Activated B cell treated with CpG ODN at 0.5 μM for 24 hours (primary cell): ENCODE measurements at places on chromosomes 16 and 17. TPM values are rescaled to one million over a fixed set of nuclear protein-coding genes. Genes with fewer than 3 reads are reported as not detected.

The TNP2 gene
- not detected in 2 replicates for total RNA-seq

The C1QL1 gene
- total RNA-seq, result not detected in 2 replicates

The KRT31 gene
- total RNA-seq, result not detected in 2 replicates

The C1QTNF8 gene
- not detected in 2 replicates for total RNA-seq

The C16orf87 gene
- 15.6 and 16.6 TPM in 2 replicates for total RNA-seq

The P3H4 gene
- total RNA-seq, result 0.76 and 1.9 TPM in 2 replicates

The ALDH3A1 gene
- total RNA-seq, result not detected in 2 replicates

The SLC16A6 gene
- 10.2 and 11.0 TPM in 2 replicates for total RNA-seq

The C16orf46 gene
- 0.61 and 0.75 TPM in 2 replicates for total RNA-seq

The ITGAL gene
- 216 and 240 TPM in 2 replicates for total RNA-seq

The LRRC37A gene
- 10.0 and 12.3 TPM in 2 replicates for total RNA-seq

The TBKBP1 gene
- total RNA-seq, result 3.6 and 4.1 TPM in 2 replicates

The ZNF232 gene
- total RNA-seq, result 12.6 and 14.8 TPM in 2 replicates

The GAS2L2 gene
- not detected in 2 replicates for total RNA-seq

The NDE1 gene
- total RNA-seq, result 140 and 163 TPM in 2 replicates

The SLC16A5 gene
- total RNA-seq, result 4.9 and 5.7 TPM in 2 replicates

- no peak for DNase-seq
Observed at GRCh38 chr17:74635418-74635817, 11.9 kb upstream of the CD300E start.

DNA sequence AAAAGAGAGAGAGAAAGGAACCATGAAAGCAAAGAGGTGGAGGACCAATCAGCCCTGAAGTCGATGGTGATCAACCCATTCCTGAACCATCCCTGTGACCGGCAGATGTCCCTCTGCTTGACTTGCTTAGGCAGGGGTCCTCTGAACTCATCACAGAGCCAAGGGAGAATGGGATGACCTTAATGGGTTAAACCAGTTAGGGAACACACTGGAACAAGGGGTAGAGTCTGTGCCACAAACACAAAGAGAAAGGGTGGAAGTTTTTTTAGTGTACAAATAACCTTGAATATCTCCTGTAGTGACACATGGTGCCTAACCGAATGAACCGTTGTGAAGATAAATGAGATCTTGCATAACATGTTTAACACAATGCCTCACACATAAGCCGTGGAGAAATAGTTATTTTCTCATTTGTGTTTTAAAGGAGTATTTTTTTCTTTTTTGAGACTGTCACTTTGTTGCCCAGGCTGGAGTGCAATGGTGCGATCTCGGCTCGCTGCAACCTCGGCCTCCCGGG is 11.2 kb downstream of the NAA60 start:
- DNase-seq, result no peak

DNA sequence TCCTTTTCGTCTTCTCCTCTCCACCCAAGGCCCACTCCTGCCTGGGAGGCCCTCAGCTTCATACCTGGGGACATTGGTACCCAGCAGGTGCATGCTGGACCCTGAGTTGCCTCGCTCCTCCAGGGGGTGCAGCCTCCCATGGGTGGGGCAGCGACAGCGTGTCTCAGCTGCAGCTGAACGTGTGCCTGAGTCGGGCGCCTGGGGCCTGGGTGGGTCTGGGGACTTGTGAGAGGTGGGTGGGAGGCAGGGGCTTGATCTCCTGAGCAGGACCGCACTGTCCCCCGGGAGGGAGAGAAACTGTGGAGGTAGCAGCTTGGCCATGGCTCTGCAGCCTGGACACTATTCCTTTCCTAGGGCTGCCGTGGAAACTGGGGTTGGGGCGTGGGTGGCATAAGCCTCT is 24.8 kb upstream of the ENGASE start:
- no peak for DNase-seq

- DNase-seq, result no peak
Observed at GRCh38 chr17:78381601-78382232, 3.3 kb downstream of the PGS1 start.

DNA sequence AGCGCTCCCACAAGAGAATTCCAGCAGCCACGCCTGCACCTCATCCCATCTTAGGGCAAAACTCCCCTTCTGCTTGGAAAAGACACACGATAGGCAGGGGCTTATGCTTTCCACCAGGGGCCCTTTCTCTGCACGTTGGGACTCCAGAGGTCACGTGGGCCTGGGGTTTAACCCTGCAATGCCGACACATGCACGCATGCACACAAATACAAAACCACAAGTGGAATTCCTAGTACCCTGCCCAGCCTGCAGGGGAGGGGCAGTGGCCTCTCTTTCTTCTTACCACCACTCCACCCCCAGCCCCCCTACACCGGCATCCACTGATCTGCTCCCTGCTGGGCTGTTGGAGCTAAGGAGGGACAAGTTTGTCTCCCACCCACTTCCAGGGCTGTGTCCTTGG is 16.8 kb upstream of the CCDC182 start:
- DNase-seq, result no peak

DNA sequence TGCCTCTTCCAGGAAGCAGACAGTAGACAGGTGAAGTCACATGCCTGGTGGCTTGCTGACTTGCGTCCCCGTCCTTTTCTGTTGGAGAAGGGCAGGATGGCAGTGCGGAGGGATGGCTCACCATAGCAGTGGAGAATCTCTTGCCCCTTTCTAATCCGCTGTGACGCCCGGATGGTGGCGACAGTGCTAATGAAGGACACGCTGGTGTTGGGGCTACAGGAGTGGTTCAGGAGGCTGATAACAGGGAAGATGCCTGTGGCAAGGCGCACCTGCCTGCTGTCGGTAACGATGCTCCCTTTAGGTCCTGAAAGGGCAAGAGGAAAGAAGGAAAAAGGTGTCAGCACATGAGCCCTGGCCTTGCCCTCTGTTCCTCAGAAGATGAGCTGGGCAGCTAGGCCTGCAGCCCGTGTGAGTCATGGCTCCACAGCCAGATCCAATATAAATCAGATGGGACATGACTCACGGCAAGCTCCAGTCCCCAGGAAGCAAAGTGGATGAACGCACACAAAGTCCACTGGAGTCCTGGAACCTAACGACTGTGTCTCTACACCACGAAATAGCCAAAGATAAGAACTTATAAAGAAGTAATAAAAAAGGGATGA is 25.5 kb downstream of the SERPINF1 start:
- DNase-seq, result no peak

- DNase-seq, result no peak
Observed at GRCh38 chr17:70028397-70028796, 46.6 kb upstream of the KCNJ16 start.

GRCh38 chr17:12085076-12085949 is 64.6 kb downstream of the MAP2K4 start:
- no peak for DNase-seq

DNA sequence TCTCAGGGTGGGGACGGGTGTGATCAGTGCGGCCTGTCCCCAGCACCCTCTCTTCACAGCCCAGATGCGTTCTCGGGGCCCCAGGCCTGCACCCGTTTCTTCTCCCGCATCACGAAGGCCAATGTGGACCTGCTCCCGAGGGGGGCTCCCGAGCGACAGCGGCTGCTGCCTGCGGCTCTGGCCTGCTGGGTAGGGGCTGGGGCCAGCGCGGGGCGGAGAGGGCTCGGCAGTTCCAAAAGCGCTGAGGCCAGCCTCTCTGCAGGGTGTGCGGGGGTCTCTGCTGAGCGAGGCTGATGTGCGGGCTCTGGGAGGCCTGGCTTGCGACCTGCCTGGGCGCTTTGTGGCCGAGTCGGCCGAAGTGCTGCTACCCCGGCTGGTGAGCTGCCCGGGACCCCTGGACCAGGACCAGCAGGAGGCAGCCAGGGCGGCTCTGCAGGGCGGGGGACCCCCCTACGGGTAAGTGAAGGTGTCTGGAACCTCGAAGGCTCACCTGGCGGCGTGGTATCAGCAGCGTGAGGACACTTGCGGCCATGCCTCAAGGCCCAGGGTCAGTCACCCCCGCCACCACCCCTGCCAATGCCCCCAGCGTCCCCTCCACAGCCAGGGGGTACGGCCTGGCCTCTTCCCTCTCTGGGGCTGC is 4.4 kb downstream of the MSLN start:
- DNase-seq, result no peak

- no peak for DNase-seq
Observed at GRCh38 chr17:51563961-51564360, 303.6 kb downstream of the UTP18 start.

DNA sequence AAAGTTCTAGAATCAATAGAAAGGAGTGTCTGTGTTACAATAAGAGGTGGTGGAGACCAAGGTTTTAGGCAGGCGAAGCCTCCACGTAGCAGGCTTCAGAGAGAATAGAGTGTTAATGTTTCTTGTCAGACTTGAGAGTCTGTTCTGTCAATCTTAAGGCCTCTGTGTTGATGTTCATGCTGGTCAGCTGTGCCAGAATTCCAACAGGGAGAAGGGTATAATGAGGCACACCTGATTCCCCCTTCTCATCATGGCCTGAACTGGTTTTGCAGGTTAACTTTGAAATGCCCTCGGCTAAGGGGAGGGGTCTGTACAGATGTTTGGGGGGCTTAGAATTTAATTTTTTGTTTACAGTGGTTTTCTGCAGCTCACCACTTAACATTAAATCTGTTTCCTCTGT is 46.0 kb downstream of the RNF112 start:
- no peak for DNase-seq

- DNase-seq, result no peak
Observed at GRCh38 chr16:66511602-66512271, 38.2 kb downstream of the TK2 start.

DNA sequence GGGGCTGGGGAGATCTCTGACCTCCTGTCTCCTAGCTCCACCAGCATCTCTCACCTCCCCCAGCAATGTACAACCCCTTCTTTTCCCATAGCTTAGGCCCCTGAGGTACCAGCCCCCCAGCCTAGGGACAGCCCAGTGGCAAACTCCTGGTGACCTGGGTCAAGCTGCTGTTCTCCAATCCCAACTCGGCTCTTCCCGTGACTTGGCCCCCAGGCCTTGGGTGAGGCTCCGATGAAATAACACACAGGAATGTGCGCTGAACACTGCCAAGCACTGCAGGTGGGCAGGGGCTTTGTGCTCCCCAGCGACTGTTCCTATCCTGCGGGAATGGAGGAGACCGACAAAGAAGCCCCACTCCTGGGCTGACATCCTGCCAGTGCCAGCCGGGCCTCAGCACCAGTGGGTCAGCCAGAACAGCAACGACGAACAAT is 63.7 kb upstream of the AMZ2 start:
- DNase-seq, result no peak

DNA sequence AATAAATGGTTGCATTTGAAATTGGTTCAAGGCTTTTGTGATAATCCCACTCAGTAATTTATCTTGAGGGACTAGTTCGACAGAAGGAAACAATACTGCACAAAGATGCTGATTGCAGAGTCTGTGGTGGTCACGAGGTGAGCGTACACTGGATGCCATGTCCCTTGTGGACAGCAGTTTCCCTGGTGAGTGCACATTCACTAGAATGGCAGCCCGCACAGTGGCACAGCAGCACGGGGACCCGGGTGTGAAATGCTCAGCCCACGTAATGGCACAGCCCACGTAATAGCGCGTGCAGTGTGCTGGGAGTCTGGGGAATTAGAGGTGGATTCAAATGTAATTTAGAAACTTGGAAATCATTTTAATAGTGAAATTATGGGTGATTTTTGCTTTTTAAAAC is 154.0 kb downstream of the LGALS9B start:
- no peak for DNase-seq

GRCh38 chr16:10239640-10240039 is 57.4 kb upstream of the GRIN2A start:
- DNase-seq, result no peak

- no peak for DNase-seq
Observed at GRCh38 chr16:83951544-83951943, 1.5 kb upstream of the OSGIN1 start.

DNA sequence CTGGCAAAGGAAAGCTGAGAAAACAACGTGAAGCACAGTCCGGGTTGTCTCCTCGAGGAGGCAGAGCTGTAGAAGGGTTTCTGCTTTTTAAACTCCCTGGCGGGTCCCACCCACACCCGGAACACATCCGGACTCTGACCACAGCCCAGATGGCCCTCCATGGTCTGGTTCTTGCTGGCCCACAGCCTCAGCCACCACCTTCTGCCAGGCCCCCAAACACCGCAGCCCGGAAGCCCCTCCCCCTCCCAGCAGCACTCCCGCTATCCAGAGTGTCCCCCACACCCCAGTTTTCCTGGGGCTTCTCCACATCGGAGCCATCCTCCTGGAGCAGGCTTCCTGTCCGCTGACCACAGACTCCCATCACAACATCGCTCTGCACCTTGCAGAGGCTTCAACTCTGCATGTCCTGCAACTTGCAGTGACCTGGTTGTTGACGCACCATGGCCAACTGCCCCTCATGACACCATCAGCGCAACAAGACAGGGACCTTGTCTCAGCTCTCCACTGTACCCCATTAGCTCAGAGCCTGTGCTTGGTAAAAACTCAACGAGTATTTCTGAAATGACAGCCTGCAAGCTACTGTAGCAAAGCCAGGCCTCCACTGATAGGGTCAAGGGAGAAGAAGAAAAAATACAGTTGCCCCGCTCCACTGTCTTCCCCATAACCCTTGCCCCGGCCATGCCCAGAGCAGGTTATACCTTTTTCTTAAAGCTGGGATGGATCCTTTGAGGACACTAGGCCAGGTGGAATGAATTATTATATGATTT is 129.8 kb downstream of the C16orf78 start:
- no peak for DNase-seq

DNA sequence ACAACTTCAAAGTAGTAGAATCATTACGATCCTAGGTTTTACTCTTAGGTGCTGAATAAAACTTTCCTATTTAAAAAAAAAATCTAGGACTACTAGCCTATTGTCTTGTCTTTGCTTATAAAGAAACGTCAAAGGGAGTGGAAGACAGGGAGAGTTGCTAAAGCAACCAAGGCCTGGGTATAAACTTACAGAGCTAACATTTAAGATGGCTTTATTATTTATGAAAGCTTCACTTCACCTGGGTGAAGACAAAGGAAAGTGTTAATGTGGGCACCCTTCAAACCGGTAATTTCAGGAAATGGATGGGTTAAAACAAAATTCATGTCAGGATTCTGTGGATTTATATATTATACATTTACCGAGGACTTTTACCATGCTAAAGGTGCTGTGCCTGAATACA is 2.5 kb downstream of the DUSP14 start:
- no peak for DNase-seq

GRCh38 chr17:82098939-82099763 is 1.1 kb upstream of the FASN start:
- no peak for DNase-seq
